A673 (cell line): ENCODE measurements at places on chromosomes 3 and 15.

- DNase-seq, result peak; percentile 41
Observed at GRCh38 chr3:55683666-55684270, 196.7 kb upstream of the WNT5A start.

DNA sequence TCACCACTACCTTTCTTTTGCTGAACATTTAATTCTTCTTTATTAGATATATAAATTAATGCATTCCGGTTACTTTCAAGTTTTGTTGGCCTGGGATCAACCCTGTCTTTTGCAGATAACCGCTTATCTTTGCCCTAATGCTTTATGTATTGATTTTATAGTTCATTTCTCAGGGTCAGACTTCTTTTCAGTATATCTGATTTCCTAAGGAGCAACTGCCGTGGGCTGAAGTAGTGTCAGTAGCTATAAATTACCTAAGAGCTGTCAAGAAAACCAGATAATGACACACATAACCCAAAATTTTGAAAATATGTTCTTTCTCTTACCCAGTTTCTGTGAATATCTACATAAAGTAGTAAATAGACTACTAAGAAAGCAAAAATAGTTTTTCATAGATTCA lies 38.0 kb downstream of the COL6A5 start:
- DNase-seq, result no peak

DNA sequence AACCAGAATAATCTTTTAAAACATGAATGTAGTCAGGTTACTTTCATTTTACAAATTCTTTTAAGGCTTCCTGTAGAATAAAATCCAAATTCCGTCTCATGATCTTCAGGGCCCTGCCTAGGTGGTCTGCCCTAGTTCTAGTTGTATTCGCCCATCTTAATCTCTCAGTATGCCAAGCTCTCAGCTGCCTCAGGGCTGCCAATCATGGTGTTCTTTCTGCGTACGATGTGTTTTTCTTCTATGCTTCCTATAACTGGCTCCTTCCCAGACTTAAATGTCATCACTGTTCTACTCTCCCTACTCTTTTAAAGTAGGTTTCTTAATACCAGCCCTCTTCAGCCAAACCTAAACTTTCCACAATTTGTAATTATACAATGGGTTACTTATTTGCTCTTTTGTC lies 107.4 kb downstream of the GREM1 start:
- DNase-seq, result no peak

GRCh38 chr15:75751116-75751875 lies 38.6 kb upstream of the CSPG4 start:
- no peak for DNase-seq

DNA sequence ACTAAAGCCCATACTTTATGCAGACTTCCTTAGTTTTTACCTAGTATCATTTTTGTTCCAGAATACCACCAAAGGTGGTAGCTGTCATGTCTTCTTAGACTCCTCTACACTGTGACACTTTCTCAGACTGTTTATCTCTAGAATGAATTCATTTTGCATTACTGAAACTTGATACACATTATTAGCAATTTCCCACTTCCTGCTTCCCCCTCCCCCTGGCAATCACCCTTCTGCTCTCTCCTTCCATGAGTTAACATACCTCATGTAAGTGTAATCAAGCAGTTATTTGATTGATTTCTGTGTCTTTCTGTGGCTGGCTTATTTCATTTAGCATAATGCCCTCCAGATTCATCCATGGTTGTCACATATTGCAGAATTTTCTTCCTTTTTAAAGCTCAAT lies 204.9 kb downstream of the STAG1 start:
- DNase-seq, result peak; percentile 78

DNA sequence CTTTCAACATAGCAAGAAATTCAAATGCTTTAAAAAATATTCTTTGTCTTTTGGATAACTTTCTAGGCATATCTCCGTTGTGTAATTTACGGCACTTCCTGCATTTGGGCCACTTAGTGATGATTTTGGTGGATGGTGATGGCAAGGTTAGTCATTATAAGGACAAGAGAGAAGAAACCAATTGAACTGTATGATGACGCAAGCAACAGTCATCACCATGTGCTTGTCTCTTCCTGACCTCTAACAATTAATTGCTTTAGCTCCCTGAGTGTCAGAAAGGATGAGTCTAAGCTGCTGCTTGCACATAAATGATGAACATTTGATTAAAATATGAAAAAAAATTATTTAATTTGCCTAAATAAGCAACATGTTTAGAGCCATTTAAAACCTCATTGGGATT lies 11.3 kb upstream of the P2RY12 start:
- DNase-seq, result no peak

- peak; percentile 46 for DNase-seq
Observed at GRCh38 chr3:14780927-14781507, 37.7 kb upstream of the FGD5 start.

GRCh38 chr3:45480871-45481270 lies 92.5 kb downstream of the LARS2 start:
- DNase-seq, result no peak

DNA sequence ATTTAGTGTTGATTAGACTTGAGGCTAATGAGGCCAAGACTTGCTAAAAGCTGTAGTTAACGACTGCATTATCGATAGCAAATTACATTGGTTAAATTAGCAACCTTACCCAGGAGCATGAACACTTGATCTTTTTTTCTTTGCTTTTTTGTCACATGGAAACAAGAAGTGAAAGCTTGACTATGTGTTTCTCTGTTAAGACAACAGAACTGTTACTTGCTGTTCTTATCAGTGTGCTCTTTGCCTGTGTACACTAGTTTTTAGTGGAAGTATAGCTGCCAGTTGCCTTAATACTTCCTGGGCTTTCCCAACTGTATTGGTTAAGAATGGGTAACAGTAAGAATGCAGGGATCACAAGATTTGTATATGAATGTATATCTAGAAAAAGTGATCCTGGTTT lies 625.5 kb downstream of the NAALADL2 start:
- no peak for DNase-seq
